AG04449 (cell line): ENCODE measurements at places on chromosomes 2 and 18.
A peak's percentile ranks its signal among the peaks of the same experiment; 100 is the strongest.

- no peak for DNase-seq
Observed at GRCh38 chr2:25514043-25514637, 159.2 kb downstream of the DTNB start.

GRCh38 chr2:80482276-80482675 lies 177.7 kb upstream of the LRRTM1 start:
- DNase-seq: no peak

GRCh38 chr2:96866986-96867755 lies 2.7 kb downstream of the SEMA4C start:
- DNase-seq: no peak

DNA sequence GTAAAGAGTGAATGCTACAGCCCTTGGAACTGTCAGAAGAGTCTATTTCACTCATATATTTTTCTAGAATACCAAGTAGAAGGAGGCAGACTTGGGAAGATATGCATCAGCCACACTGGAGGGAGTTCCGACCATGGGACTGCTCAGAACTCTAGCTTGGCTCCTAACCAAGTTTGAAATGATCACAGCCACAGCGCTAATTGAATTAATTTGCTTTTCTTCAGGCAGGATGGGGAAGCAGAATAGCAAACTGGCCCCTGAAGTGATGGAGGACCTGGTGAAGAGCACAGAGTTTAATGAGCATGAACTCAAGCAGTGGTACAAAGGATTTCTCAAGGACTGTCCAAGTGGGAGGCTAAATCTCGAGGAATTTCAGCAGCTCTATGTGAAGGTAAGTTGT lies 51.4 kb downstream of the VSNL1 start:
- no peak for DNase-seq

GRCh38 chr2:215619989-215620388 lies 184.1 kb upstream of the FN1 start:
- DNase-seq: no peak

GRCh38 chr2:223060201-223060825 lies 8.3 kb downstream of the KCNE4 start:
- DNase-seq: no peak

GRCh38 chr2:164595031-164595430 lies 26.3 kb downstream of the GRB14 start:
- DNase-seq: no peak

- DNase-seq: no peak
Observed at GRCh38 chr2:66467718-66468117, 32.8 kb downstream of the MEIS1 start.

GRCh38 chr2:37825586-37825985 lies 99.5 kb upstream of the RMDN2 start:
- DNase-seq: no peak

GRCh38 chr18:37547196-37547827 lies 18.3 kb downstream of the CELF4 start:
- DNase-seq: no peak

DNA sequence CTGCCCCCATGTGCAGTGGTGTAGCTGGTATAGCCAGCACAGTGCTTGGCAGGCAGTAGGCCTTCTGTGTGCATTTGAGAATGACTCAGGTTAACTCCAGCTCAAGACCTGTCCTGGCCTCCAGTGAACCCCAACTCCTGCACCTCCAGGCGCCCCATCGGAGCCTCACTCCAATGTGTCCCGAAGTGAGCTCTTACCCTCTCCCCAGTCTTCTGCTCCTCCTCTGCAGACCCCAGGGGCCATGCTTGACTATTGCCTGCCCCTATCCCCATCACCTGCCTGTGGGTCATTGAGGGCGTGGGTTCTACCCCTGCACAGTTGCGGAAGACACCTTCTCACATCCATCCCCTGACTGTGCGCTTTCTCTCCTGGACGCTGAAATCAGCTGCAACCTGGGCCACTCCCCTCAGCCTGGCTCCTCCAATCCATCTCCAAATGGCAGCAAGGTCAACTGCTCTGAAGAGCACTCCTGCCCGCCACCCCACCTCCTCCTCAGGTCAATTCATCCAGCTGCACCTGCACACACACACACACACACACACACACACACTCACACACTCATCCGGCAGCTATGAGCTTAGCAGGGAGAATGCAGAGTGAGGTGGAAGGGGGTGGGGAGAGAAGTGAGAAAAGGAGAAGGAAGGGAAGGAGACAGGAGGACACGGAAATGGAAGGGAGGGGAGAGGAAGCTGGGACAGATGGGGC lies 130.3 kb upstream of the GLI2 start:
- DNase-seq: no peak

DNA sequence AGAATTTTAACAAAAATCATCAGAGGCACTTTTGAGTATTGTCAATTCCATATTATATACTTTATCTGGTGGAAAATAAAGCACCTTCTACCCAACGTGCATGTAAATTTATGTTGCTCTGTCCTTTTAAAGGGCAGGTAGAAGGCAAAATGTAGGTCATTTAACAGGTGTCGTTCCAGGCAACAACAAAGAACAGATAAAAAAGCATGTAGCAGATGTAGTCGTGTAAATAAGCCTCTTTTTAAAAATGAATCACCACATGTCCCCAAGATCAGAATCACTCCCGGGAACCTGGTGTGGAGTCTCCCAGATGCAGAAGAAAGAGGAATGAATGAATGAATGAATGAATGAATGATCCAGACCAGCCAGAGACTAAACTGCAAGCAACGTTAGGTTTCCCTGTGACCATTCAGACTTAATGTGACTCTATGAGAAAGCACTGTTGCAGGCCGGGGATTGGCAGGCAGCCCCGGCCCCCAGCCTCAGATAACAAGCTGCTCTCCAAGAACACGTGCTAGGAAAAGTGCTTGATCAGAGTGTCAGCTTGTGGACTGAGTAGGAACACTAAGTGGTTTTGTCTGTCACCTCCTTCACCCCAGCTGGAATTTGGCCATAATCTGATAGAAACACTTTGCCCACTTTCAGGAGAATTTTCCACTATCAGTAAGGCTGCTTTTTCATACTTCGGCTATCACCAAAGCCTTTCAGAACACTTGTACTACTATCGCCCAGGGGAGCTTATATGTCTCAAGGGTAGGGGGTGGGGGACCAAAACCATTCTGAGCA lies 100.6 kb downstream of the CDK15 start:
- DNase-seq: no peak

GRCh38 chr2:18560797-18561085 lies 288 bp upstream of the RDH14 start:
- DNase-seq: no peak

GRCh38 chr2:207394812-207395534 lies 134.8 kb upstream of the CREB1 start:
- peak; percentile 98 for DNase-seq

DNA sequence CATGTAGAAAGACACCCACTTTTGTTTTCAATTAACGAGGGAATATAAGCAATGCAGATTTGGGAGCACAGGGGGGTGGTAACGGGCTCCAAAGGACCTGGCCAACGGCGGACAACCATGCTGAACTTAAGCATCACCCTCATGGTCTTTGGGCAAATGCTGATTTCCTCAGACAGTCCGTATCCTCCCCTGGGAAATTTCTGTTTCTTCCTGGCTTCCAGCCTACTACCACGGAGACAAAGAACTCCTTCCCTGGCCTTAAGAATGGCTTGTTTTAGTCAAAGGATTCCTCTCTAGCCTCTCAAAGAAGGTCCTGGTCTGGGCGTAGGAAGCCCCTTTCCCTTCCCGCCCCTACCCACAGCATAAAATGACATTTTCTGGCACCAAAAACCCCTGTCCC lies 34.3 kb downstream of the EN1 start:
- no peak for DNase-seq
